PC-9 (cell line): ENCODE measurements at places on chromosomes 7 and 10. TPM values are rescaled to one million over a fixed set of nuclear protein-coding genes. Genes with fewer than 3 reads are reported as not detected.

Gene MYO3A
- total RNA-seq = not detected in 2 replicates

Gene SYNPO2L
- 0.76 and 1.2 TPM in 2 replicates for total RNA-seq

Gene PLA2G12B
- not detected in 2 replicates for total RNA-seq

Gene SLC16A9
- total RNA-seq = not detected in 2 replicates

Gene SOSTDC1
- not detected in 2 replicates for total RNA-seq

Gene PDE1C
- total RNA-seq = 1.7 and 2.1 TPM in 2 replicates

Gene FAM180A
- not detected in 2 replicates for total RNA-seq
